Activated T-helper 17 cell treated with anti-CD3 and anti-CD28 coated beads, Interleukin-2, amount 50 U/mL, for 72 hours (primary cell): ENCODE measurements at places on chromosomes 2 and 18. TPM values are rescaled to one million over a fixed set of nuclear protein-coding genes. Genes with fewer than 3 reads are reported as not detected.

DNA sequence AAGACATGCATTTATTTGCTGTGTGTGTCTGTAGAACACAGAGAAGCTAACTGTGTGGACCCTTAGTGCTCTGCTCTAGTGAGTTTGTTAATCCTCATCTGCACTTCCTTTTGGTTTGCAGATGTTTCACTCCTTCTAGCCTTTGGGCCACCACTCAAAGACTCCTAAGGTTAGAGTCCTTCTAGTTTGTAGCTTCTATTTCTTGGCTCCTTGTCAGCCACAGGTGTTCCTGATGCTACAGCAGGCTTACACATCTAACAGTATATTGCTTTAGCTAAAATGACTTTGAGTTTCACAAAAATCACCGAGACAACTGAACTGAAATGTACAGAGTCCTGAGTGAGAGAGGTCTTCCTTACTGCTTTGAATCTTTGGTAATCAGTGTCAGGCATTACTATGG, 551.4 kb downstream of the NRXN1 start:
- no peak for ATAC-seq

DNA sequence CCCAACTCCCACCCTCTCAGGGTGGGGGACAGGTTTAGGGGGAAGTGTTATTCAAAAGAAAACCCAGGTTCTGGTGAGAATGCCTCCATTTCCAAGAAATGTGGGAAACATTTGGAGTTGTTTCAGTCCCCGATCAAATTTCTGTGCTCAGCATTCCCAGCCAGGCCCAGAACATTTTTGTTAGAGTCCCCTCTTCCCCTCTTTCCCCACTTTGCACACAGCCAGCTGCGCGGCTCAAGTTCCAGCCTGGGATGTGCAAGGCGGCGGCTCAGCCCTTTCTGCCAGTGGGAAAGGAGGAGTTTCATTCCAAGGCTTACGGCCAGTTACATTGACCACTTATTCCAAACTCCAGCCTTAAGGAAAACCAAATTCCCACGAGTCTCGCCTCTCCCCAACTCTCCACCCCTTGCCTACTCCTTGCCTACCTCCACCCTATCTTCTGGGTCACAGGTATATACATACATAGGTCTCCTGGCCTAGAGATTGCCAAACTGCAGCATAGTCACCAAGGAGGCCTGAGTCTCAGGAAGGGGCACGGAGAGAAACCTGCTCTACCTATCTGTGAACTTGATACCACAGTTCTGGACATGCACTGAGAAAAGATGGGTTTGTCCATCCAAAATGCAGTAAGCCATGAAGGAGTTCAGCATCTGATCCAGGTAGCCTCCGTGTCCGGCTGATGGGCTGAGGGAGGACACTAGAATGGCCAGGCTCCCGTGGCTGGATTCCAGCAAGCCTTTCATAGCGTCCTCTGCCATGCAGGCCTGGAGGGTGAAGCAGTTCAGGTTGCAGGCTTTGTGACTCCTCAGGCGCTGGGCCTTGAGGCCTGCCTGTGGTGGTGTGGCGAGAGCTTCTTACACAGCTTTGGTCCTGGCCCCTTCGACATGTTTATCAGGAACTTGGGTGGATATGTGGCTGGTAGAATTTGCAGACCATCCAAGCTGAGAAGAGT, 154.5 kb downstream of the ZFP36L2 start:
- no peak for ATAC-seq

DNA sequence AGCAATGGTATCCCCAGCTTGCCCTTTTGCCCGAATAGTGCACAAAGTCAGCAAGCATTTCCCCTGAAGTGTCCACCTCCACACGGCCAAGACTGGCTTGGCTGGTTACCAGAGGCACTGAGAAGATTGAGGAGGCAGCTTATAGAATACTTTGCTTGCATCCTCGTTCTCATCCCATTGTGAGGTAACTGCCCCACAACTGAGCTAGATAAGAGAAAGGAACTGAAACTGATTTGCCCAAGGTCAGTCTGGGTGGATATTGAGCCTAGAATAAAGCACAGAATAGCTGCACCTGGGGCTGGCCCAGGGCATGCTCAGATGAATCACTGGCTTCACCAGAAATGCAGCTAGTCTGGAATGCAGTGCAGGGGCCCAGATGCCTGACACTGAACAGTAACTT, 32.7 kb upstream of the MAP4K3 start:
- ATAC-seq: peak; percentile 45

GRCh38 chr18:6478121-6478520, 63.4 kb upstream of the L3MBTL4 start:
- no peak for ATAC-seq

GRCh38 chr18:54222922-54223567, 1.4 kb downstream of the MBD2 start:
- ATAC-seq: peak; percentile 61

GRCh38 chr2:176789751-176790150, 422.8 kb upstream of the HNRNPA3 start:
- ATAC-seq: no peak

DNA sequence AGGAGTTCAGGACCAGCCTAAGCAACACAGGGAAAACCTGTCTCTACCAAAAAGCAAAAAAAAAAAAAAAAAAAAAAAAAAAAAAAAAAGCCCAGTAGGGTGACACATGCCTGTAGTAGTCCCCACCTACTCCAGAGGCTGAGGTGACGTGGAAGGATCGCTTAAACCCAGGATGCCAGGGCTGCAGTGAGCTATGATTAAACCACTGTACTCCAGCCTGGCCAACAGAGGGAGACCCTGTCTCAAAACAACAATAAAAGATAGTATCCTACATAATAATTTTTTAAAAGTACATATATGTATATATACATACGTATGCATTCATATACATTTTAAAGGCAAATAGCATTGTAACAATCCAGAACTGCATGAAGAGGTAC, 51.7 kb downstream of the SOS1 start:
- peak; percentile 98 for ATAC-seq

- ATAC-seq: no peak
These were observed 65.5 kb upstream of the SIX2 start for GRCh38 chr2:45074713-45075112.

GRCh38 chr2:12486205-12487118, 230.3 kb upstream of the TRIB2 start:
- no peak for ATAC-seq

GRCh38 chr2:1975060-1975459, 230.7 kb upstream of the PXDN start:
- ATAC-seq: no peak

DNA sequence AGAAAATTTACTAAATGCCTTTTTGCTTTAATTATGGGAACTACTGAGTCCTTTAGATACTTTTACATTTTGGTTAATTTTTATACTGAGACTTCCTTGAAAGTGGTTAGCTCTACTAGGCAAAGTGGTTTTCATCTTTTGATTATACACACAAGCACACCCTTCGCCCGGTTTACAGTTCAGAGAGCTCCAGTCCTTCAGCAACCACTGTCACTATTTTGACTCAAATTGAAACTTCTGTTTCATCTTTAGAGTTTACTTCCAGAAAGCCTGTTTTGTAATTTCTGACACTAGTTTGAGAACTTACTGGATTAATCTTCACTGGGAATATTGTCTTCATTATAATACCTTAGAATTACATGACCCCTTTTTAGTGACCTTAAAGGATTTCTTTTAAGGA, 140.3 kb upstream of the FOSL2 start:
- peak; percentile 91 for ATAC-seq

- no peak for ATAC-seq
These were observed 70.9 kb downstream of the AFF3 start for GRCh38 chr2:100071335-100072043.

GRCh38 chr2:235000426-235001236, 48.8 kb downstream of the SH3BP4 start:
- ATAC-seq: no peak

GRCh38 chr18:24386681-24387080, 10.9 kb downstream of the OSBPL1A start:
- no peak for ATAC-seq

DNA sequence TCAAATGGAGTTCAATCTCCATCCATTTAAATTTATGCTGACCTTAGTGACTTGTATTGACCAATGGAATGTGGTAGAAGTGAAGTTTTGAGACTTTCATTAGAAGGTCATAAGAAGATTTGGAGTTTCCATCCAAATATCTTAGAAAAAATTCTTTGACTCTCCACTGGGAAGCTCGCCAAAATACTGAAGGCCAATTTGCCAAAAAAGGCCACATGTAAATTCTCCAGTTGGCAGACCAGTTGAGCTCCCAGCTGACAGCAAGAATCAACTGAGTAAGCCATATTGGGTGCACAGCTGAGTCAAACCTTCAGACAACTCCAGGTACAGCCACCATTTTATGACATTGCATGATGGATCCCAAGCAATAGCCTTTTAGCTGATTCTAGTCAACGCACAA, 228.3 kb upstream of the SETBP1 start:
- no peak for ATAC-seq

DNA sequence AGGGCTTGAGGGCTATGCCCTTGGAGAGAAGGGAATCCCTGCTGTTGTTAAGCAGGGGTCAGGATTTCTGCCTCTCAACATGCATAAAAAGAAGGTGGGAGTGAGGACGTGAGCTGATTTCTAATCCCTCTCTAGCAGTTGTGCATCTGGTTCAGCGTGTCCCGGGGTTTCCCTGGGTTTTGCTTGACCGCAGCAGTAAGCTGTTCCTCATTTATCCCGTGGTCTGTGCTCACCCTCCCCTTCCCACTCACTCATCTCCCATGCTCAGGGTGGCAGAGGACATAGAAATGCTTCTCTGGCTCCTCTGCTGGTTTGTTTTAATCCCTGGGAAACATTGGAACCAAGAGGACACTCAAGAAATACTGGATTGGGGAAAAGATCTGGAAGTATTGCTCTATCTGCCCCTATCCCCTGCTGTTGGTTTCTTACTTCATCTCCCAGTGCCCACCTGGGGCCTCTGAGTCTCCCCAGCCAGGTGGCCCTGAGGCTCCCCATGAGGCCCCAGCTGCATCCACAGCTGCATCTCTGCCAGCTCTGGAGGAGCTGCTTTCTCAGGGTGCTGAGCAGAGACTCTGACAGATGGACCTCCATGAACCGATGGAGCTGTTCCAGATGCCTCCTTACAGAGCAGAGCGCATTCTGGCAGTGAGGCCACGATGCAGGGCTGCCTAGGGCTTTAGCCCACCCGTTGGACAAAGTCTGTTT, 36.1 kb downstream of the TET3 start:
- ATAC-seq: peak; percentile 12

GRCh38 chr2:176753752-176754474, 458.7 kb upstream of the HNRNPA3 start:
- no peak for ATAC-seq

DNA sequence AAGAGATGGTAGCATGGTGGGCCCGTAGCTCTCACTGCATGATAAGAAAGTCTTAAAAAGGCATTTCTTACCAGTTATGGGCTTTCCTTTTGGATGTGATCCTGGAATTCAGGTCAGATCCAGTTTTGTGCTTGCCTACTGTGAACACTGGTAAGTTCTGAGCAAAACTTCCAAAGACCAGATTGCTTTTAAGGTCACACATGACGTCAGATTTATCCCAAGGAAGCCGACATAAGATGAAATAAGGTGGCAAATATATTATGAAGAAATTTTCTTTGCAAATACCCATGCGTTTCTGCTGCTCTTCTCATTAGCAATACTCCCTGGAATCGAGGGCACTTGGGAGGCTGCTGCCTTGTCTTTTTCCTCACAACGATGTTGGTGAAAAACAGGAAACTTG, 416.4 kb upstream of the HNMT start:
- ATAC-seq: no peak

GRCh38 chr2:96407041-96407918, 71.7 kb downstream of the NCAPH start:
- peak; percentile 89 for ATAC-seq

- ATAC-seq: peak; percentile 56
These were observed 59.6 kb downstream of the SP110 start for GRCh38 chr2:230160112-230160660.

GRCh38 chr18:76640438-76640837, 145.4 kb upstream of the ZNF516 start:
- ATAC-seq: no peak

Gene VWA3B
- not detected for total RNA-seq

Gene LRRTM4
- total RNA-seq: not detected

Gene SP140
- total RNA-seq: 60.8 TPM

Gene TLX2
- total RNA-seq: 1.4 TPM

Gene MYO1B
- total RNA-seq: 2.4 TPM

Gene SCN9A
- total RNA-seq: not detected

Gene IL36A
- not detected for total RNA-seq

Gene ALLC
- not detected for total RNA-seq

Gene DNMT3A
- total RNA-seq: 64.6 TPM

Gene ODC1
- 180 TPM for total RNA-seq

Gene HAUS1
- 54.5 TPM for total RNA-seq

Gene REEP1
- 0.26 TPM for total RNA-seq

Gene DOK6
- not detected for total RNA-seq

Gene LCT
- total RNA-seq: 1.0 TPM

Gene TBR1
- total RNA-seq: 0.06 TPM

Gene IL1F10
- total RNA-seq: not detected
